Esophagus squamous epithelium (tissue), 5 donors: ENCODE measurements at places on chromosomes 6 and 20.

GRCh38 chr6:104887350-104887749, 27.6 kb upstream of the HACE1 start:
- DNase-seq = no peak

- no peak for DNase-seq
These were observed 859 bp upstream of the RAE1 start for GRCh38 chr20:57350081-57350710.

DNA sequence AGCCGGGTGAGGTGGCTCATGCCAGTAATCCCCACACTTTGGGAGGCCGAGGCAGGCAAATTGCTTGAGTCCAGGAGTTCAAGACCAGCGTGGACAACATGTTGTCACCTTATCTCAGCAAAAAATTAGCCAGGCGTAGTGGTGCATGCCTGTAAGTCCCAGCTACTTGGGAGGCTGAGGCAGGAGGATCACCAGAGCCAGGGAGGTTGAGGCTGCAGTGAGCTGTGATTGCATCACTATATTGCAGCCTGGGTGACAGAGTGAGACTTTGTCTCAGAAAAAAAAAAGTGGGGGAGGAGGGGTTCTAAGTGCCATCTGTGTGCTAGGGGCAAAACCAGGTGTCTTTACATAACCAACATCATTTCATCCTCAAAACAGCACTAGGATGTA, 48.3 kb downstream of the CDK5RAP1 start:
- DNase-seq = no peak

DNA sequence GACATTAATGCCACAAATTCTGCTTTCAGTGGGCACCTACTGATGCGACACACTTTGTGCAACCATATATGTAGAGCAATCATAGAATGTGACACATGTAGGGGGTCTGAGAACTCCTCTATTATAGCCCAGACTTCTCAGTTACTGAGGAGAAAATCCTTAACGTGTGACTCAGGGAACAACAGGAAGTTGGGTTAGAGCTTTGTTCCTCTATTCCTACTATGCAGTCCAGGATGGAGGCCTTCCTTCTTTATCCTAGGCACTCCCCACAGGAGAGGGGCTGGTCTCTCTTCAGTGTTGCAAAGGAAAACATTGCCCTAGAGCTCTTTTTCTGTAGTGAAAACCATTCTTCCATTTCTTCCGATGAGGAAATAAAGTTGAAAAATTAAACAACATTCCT, 39.6 kb upstream of the RCAN2 start:
- DNase-seq = no peak

- no peak for DNase-seq
These were observed 399.9 kb upstream of the MARCKS start for GRCh38 chr6:113457198-113457597.

- no peak for DNase-seq
These were observed 179.5 kb downstream of the CDH26 start for GRCh38 chr20:60137657-60138245.

GRCh38 chr20:34131491-34131890, 19.4 kb upstream of the EIF2S2 start:
- no peak for DNase-seq

DNA sequence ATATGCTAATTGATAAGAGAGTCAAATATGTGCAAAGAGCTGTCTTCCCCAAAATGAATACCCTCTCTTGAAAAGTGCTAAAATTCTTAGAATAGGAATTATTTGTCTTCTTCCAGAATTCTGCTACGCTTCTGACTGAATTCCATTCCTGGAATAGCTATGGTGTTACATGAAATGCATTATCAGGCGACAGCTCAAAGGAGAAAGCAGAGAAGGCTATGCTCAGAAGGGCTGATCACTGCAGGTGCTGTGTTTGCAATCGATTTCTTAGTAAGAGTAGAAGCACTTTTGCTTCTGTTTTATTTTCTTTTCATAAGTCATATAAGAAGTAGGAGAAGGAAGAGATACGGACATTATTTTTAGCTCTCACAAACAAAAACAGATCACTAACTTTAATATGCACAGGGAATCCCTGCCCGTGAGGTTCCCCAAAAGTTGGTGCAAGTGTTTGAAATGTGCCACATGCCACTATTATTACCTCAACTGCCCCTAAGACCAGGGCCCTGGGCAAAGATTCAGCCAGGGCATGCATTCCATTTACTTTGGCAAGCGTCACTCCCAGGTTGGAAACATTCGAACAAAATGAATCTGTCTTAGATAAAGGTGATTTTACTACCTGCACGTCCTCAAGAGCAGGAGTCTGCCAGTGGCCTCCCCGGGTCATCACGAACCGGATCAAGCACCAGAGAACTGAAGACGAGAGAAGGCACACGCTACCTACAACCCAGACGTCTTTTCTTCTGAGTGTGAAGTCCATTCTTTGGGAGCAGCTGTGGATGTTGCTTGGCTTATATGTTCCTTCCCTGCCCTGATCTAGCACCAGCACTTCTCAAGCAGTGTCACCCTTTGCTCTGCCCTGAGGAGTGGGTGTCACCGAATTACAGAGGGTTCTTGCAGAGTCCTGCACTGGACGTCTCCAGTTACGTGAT, 7.2 kb downstream of the MYLK4 start:
- no peak for DNase-seq

DNA sequence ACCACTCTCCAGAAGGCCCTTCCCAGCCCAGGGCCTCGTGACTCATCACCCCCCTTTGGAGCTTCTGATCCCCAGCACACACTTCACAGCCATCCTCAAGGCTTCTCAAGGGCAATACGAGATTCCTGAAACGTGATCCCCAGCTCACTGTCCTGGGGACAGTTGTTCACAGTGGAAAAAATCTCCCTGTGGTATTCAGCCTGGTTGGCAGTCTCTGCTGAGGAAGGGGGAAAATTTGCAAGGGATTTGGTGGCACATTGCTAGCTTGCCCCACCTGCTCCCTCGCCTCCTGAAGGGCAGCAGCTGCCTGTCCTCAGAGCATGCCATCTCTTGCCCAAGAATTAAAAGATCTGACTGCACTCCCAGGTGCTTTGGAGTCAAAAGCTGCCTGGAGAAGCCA, 20.7 kb upstream of the PKHD1 start:
- DNase-seq = no peak
